ENCODE measurements at places on chromosomes 16 and 17.
A peak's percentile ranks its signal among the peaks of the same experiment; 100 is the strongest.

- no peak for DNase-seq
Observed at GRCh38 chr17:61770043-61770442, 93.3 kb downstream of the BRIP1 start.

GRCh38 chr16:84885342-84885910 is 65.6 kb downstream of the CRISPLD2 start:
- DNase-seq: peak; percentile 53

GRCh38 chr17:2453866-2454265 is 53.0 kb upstream of the MNT start:
- DNase-seq: no peak

DNA sequence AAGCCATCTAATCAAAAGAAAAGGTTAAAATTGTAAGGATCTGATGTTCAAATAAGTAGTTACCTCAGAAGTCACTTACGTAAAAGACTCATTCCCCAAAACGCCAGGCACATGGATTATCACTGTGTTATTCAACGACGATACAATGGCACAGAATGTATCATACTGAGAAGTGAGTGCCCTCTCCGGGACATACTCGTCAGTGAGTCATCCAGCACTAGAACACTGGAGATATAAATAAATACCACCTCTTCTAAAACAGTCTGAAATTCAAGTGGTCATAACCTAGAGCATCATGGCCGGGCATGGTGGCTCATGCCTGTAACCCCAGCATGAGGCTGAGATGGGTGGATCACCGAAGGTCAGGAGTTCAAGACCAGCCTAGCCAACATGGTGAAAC is 24.9 kb downstream of the USP31 start:
- peak; percentile 88 for DNase-seq

- no peak for DNase-seq
Observed at GRCh38 chr17:2854143-2855055, 58.2 kb downstream of the RAP1GAP2 start.

GRCh38 chr17:75515496-75516254 is at the start of gene CASKIN2:
Gene CASKIN2 (minus strand): TSS chr17:75515537. CDS start chr17:75513804, 1,733 bp downstream.
- peak; percentile 94 for DNase-seq

DNA sequence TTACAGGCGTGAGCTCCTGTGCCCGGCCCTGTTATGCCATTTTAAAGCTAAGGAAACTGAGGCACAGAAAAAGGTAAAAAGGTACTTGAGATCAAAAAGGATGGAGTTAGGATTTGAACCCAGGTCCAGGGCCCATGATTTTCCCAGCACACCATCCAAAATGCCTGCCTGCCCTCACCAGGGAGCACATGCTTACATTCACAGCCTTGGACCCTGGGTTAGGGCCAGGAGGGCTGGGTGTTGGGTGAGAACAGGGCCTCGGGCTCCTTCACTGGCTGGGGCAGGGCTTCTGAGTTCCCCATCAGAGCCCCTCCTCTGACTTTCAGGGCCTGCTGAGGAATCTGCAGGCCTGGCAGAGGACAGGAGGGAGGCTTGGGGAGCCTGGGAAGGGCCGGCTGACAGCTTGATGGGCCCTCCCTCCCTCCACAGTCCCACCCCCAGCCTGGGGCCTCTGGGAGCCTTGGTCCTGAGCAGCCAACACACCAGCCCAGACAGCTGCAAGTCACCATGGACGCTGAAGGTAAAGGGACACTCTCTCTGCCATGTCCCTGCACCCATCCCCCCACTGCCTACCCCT is at the start of gene QPRT:
Gene QPRT (plus strand): TSS at position 490 of the 577 bp plus-strand sequence. CDS start 18 bp downstream, at position 508.
- no peak for DNase-seq

DNA sequence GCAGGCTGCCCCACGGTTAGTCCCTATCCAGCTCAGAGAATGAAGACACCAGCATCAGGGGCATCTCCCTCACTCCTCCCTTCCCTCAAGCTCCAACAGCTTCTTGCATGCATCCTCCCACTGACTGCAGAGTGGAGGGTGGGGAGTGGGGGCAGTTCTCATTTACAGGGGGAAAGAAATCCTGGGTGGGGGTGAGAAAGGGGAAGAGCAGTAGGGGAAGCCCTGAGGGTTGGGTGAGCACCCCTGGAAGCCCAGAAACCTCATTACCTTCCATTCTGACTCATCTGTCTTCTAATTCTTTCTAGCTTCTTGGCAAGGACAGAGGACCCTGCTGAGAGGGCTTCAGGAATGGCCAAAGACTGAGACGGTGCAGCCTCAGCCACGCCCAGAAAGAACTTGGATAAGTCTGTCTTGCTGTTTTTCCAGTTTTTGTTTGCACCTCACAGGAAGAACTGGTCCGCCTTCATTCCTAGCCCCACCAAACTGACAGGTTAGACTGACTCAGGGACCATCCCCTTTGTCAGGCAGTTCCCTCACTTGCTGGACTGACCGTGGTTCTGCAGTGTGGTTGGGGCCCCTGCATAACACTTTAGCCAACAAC is 52.5 kb upstream of the WSB1 start:
- no peak for DNase-seq

GRCh38 chr16:66569131-66569530 is 2.9 kb downstream of the CMTM1 start:
- DNase-seq: no peak

- no peak for DNase-seq
Observed at GRCh38 chr16:83807327-83807709, 460 bp upstream of the HSBP1 start.

GRCh38 chr17:40509626-40510327 is 8.4 kb upstream of the TNS4 start:
- no peak for DNase-seq

GRCh38 chr17:74027444-74027843 is 176.0 kb upstream of the RPL38 start:
- no peak for DNase-seq

- DNase-seq: no peak
Observed at GRCh38 chr17:30074730-30075129, 41.9 kb upstream of the NSRP1 start.

GRCh38 chr16:20920091-20920490 is 19.5 kb downstream of the LYRM1 start:
- no peak for DNase-seq

- DNase-seq: peak; percentile 20
Observed at GRCh38 chr16:72270531-72270930, 98.6 kb upstream of the PMFBP1 start.

- DNase-seq: no peak
Observed at GRCh38 chr16:83530293-83530692, 277.5 kb upstream of the HSBP1 start.

DNA sequence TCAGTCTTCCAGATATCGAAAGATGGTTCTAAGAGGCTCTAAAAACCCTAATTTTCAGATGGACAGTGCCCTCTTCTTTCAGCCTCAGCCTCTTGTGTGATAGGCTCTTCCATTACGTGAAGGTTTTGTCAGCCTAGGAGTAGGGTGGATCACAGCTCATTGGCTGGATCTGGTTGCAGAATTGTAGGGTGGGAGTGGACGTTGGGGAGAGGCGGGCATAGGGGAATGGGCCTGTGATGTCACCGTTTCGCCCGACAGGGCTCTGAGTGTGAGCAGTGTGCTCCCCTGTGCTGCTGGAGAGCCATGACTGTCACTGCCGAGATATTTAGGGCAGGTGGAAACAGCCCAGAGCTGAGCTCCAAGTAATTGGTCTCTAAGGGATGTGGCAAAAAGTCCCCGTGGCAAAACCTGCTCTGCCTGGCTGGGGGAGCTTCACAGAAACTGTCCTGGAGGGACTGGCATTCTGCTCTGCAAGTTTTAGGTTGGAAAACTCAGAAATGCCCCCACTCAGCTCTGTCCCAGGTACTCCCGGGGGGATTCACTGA is 6.2 kb upstream of the WFIKKN1 start:
- DNase-seq: no peak

DNA sequence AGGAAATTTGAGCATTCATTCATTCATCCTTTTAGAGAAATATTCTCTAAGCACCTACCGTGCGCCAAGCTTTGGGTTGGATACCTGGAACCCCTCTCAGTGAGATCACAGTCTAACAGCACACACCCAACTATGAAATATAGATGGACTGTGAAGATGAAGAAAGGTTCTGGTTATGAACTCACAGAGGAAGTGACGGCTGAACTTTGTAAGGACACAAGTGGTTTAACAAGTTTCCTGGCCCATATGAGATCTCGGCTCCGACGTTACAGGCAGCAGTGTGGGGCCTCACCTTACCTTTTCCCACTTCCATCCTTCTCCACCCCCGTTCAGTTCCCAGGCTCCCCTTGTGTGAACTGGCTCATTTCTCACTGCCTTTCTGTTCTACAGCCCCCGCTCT is 406.2 kb downstream of the MAF start:
- DNase-seq: no peak

GRCh38 chr17:15261802-15262290 is 3.3 kb downstream of the PMP22 start:
- peak; percentile 53 for DNase-seq

- no peak for DNase-seq
Observed at GRCh38 chr16:81175325-81175891, 63.1 kb upstream of the BCO1 start.

DNA sequence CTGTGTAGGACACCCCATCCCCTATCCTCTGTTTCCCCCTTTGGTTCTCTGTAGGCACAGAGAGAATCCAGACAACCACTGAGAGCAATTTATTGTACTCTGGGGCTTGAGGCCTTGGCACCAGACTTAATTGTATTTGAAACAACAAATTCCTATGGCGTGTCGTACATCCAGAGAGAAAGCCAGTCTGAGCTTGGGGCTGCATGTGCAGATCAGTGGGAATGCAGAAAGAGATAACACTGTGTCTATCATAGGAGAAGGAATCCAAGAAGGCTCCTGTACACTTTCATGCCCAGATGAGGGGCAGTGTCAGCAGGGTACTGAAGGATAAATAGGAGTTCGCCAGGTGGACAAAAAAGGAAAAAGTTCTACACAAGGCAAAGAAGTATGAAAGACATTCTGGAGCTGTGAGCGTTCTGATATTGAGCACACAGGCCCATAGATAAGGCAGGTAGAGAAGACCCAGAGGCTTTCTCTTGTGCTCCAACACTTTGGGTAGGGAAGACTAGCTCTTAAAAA is 22.0 kb upstream of the IL4R start:
- DNase-seq: no peak

- peak; percentile 69 for DNase-seq
Observed at GRCh38 chr17:7323731-7324437, 5.3 kb downstream of the NEURL4 start.

- DNase-seq: no peak
Observed at GRCh38 chr17:51590071-51590656, 329.8 kb downstream of the UTP18 start.

DNA sequence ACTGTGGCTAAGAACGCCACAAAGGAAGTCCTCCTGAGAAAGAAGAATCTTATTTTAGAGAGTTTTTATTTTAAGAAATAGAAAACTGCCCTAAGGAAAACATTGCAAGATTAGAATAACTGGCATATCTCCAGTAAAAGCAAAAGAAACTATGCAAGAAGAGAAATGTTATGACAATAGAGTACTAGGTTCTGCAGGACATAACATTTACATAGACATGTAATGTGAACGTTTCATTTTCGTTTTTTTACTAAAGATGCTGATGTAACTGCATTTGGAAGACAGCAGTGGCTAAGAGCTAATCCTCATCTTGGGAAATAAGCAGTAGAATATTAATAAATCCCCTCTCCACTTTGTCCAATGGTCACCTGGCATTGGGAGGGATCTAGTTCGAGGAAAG is 7.8 kb upstream of the ASGR2 start:
- peak; percentile 43 for DNase-seq

GRCh38 chr17:79911430-79912399 is 72.5 kb upstream of the CBX4 start:
- DNase-seq: no peak

DNA sequence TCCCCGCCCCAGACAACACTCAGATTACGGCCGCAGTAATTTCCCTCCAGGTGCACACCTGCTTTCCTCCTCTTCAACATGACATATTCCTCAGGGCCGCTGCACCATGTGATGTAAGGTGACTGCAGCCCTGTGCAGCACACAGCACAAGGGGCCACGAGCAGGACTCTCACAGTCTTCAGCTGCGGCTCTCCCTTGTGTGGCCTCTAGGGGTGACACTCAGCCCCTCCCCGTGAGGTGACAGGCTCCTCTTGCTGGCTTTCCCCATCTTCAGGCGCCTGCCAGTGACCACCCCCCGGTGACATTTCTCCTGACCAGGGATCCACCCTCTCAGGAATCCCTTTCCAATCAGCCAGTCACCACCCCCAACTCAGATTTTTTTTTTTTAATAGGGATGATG is 31.3 kb upstream of the ABCC3 start:
- DNase-seq: no peak

DNA sequence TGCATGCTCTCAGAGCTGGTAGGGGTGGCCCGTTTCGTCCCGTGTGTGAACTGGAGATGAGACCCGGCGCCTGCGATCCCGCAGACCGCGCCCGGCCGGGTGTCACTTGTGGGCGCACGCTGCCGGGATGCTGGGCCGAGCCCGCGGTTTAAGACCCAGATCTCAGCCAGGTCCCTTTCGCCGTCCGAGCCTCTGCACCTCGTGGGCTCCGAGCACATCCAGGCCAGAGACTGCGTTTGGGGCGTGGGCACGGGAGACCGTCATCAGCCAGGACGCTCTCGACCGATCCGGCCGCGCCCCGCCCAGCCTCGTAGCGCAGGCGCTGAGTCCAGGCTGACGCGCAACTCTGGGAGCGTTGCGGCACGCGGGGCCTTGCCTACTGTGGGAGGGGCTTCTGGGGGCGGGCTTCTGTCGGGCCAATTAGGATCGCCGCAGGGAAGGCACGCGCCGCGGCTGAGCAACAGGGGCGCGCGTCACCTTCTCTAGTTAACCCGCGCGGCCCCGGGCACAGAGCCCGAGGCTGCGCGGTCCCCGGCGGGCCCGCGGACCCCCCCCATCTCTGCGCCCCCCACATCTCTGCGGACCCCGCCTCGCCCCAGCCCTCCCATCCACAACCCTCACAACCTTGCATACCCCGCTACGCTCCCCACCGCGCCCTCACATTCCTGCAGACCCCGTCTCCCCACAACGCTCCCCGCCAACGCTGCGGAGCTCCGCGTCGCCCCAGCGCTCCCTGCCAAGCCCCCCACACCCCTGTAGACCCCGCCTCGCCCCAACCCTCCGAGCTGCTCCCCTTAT is 687 bp upstream of the CEMP1 start:
- DNase-seq: peak; percentile 98

GRCh38 chr16:78505544-78506366 is 406.3 kb downstream of the WWOX start:
- DNase-seq: no peak

GRCh38 chr16:27722892-27723450 is 173.0 kb downstream of the KATNIP start:
- DNase-seq: no peak

GRCh38 chr17:31085563-31085962 is 9.2 kb upstream of the NF1 start:
- no peak for DNase-seq

DNA sequence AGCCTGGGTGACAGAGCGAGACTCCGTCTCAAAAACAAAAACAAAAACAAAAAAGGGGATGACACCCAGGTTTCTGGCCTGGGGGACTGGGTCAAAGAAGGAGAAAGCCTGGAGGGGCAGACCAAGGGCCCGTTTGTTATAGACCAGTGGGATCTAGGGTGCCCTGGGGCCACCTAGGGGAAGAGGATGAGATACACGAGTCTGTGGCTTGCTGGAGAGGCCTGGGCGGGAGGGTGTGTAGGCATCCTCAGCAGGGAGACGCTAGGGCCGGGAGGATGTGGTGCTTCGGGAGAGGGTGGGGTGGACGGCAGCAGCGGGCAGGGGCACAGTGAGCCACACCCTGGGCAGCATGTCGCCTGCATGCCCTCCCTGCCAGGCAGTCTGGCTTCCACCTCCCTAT is 17.1 kb upstream of the CRK start:
- DNase-seq: no peak
